Fibroblast of skin of abdomen (primary cell): ENCODE measurements at places on chromosomes 4 and X.
A peak's percentile ranks its signal among the peaks of the same experiment; 100 is the strongest.

DNA sequence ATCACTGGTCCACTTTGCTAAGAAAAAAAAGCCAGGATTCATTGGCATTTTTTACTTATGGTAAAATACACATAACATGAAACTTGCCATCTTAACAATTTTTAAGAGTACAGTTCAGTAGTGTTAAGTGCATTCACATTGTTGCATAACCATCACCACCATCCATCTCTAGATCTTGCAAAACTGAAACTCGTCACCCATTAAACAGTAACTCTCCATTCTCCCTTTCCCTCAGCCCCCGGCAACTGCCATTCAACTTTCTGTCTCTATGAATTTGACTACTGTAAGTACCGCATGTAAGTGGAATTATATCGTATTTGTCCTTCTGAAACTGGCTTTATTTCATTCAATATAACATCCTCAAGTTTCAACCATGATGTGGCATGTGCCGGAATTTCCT, 56.3 kb upstream of the LNX1 start:
- DNase-seq = no peak

DNA sequence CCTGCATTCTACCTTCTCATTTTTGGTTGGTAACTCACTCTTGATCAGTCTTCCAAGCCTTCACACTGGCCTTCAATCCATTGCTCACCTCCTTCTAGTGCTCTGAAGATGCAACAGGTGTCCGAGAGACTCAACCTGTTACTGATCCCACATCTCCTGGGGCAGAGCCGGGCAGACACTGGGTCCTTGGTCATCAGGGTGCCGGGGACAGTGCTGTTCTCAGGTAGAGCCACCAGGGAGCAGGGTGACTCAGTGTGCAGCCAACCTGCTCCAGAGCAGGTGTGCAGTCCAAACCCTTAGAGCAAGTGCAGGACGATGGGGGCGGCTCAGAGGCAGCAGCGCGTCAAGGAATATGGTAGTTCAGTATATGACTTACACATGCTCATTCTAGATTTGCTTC, 188.4 kb downstream of the DHX15 start:
- DNase-seq = no peak

- DNase-seq = no peak
Measured at GRCh38 chr4:2194496-2194895, 47.4 kb downstream of the HAUS3 start.

GRCh38 chr4:168928875-168929274, 81.2 kb downstream of the CBR4 start:
- DNase-seq = no peak

GRCh38 chr4:168092176-168092712, at the start of gene ANXA10:
TSS of gene ANXA10 (plus strand) at chr4:168092537. CDS start at chr4:168092701, 164 bp downstream.
- no peak for DNase-seq

DNA sequence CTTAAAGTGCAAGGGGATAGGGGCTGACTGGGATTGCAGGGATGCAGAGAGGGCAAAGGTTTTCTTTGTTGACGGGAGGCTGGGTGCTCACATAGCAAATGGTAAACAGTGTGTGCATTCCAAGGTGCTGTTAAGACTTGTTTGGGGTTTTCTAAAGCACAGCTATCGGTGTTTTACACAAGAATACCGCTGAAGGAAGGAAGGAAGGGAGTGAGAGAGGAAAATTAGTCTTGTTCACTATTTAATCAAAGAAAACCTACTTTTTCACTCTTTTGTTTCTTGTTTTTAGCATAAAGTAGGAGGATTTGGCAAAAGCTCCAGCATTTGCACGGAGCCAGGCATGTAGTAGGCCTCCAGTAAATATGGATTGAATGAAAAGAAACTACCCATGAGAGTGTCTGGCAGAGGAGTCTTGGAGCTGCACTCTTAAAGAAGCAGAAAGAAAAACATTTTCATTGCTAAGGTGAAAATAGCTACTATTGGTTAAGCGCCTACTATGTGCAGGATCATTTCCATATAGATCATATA, 99.7 kb downstream of the FIP1L1 start:
- no peak for DNase-seq

GRCh38 chr4:128840711-128841318, 31.3 kb downstream of the JADE1 start:
- DNase-seq = no peak

GRCh38 chrX:46687619-46688018, 71.3 kb downstream of the SLC9A7 start:
- no peak for DNase-seq

DNA sequence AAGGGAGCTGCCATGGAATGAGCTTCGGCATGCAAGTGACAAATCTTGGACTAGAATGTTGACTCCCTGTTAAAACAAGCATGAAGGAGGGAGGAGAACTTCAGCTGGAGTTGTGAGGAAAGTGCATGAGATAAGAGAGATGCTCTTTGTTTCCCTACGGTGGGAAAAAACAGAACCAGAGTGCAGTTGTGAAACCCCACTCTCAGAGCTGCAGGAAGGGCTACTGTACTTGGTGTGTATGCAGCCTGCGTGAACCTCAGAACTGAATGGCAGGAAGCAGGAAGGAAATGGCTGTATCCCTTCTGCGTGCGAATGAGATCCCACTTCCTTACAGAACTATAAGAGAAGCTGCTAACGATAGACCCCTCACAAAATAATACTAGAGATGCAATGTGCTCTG, 57.2 kb downstream of the EGF start:
- DNase-seq = no peak

DNA sequence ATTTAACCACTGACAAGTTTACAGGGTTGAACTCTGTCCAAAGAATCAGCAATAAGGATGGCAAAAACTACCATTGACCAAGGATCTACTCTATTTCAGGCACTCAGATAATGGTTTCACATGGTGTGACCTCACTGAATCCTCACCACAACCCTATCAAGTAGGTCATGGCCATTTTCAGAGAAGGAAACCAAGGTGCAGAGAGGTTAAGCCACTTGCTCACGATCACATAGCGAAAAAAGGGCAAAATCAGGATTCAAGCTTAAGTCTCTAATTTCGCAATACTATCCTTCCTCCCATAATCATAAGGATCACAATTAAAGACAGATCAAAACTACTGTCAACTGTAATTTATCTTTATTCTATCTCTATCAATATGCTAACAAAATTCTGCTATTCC, 191.0 kb upstream of the AFF2 start:
- no peak for DNase-seq

DNA sequence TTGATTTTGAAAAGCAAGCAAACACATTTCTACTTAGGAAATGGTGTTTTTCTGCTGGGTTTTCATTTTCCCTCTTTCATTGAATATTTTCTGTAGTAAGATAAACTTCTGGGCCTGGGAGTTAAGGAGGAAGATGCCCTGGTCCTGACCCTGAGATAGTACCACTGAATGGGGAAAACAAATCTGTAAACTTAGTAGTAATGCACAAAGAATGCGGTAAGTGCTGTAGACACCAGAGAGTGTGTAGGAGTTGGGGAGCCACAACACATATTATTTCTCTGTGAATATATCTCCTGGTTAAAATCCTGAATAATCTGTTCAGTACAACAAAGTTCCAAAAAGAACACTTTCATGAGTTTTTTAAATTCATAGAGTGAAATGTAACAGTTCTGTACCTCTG, 178.3 kb downstream of the MAPK10 start:
- DNase-seq = peak; percentile 29

DNA sequence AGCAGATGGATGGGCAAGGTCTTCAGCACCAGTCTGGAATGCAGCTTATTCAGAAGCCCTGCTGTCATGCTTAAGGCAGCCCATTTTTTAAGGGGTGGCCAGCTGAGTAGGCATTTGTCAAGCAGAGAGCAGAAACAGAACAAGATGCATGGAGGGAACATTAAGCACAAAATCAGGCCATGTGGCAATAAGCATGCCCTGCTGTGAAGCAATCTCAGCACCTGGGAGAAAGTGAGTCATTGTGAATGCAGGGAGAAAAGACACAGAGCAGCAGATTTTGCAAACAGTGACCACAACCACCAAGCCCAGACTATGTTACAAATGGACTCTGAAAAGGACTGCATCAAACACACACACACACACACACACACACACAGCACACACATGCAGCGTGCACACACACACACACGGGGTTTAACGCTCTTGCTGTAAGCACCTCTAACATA, 94.1 kb upstream of the GALNT7 start:
- DNase-seq = peak; percentile 86

- DNase-seq = no peak
Measured at GRCh38 chr4:138161351-138161750, 80.8 kb downstream of the SLC7A11 start.

- DNase-seq = no peak
Measured at GRCh38 chrX:54950730-54951375, 30.2 kb downstream of the TRO start.

DNA sequence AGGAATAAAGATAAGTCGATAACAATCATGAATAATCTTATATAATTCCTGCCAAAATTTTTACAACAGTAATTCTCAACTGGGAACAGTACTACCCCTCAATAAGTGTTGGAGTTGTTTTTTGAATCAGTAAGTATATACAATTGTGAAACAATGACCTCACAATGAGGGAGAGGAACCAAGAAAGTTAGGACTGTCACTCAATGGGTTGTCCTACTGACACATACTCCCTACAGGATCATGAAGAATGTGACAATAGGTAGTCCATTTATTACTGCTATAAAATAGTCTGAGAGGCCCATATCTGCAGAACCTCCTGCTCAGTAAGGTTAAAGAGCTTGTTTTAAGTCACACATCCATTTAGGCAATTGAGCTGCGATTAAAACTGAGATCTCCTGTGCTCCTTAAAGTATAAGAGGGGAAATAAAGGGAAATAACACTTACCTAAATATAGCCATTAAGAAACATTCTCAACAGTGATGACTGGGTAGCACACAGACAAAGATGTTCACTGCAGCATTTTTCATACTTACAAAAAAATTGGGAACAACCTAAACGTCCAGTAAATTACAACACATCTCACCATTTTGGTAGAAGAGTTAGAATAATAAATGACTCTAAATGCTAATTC, 26.2 kb downstream of the FBXW7 start:
- no peak for DNase-seq

GRCh38 chr4:106627051-106627450, 258.5 kb upstream of the GIMD1 start:
- peak; percentile 12 for DNase-seq

- peak; percentile 81 for DNase-seq
Measured at GRCh38 chrX:18617407-18617750, 54.5 kb downstream of the RS1 start.

GRCh38 chr4:76200771-76201231, 12.8 kb downstream of the SCARB2 start:
- no peak for DNase-seq
